Right kidney (tissue), 9 donors: ENCODE measurements at places on chromosomes 3 and 15.

- no peak for DNase-seq
Measured at GRCh38 chr3:61381745-61382392, 130.6 kb upstream of the FHIT start.

DNA sequence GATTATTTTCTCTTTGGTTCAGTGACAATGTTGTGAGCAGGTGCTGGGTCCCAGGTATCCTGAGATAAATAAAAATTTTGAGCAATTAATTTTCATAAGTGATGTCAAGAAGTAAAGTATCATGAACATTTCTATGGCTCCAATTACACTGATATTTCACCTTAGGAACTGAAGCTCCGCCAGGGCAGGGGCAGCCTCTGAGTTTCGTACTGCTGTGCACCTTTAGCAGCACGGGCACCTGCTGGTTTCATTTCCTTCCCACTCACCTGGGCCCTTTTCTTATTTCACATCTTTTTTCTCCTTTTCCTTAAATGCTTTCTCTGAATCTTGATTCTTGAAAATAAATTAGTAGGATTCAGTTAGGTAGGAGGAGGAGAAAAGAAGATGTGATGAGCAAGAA, 1.2 kb upstream of the IL1RAP start:
- DNase-seq = no peak

GRCh38 chr3:13347390-13347950, 72.7 kb downstream of the NUP210 start:
- DNase-seq = no peak

DNA sequence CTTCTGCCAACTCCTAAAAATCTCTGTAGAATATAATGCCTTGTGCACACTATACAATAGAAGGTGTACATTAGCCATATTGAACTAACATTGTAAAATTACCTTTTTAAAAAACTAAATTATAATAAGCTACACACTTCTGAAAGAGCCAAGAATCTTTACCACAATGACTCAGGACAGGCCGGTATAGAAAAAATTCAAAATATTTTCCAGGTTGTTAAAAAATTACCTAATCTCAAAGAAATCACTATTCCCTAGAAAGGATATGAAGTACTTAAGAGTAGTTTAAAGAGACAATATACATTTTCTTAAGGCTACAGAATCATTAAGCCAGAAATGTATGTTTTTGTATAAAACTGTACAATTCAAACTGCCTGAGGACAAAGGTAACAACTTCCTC, 48.5 kb downstream of the TJP1 start:
- no peak for DNase-seq

DNA sequence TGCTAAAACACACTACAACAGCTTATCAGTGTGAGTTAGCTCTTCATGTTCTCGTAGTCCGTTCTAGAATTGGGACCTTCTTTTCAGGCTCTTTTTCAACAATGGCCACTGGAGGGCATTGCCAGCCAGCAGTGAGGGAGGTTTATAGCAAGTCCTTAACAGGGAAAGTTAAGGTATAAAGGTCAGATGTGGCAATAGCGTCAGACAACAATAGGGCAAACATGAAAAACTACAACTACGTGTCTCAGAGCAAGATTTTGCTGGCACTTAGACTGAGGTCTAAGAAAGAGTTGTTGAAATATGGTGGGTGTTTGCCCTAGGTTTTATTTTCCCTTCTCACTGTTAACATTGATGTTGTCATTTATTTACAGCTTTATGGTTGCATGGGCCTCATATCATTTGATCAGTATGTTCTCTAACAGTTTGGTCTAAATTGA, 161.4 kb downstream of the GMNC start:
- peak; percentile 24 for DNase-seq

GRCh38 chr3:125085166-125085565, 29.4 kb upstream of the HEG1 start:
- no peak for DNase-seq

DNA sequence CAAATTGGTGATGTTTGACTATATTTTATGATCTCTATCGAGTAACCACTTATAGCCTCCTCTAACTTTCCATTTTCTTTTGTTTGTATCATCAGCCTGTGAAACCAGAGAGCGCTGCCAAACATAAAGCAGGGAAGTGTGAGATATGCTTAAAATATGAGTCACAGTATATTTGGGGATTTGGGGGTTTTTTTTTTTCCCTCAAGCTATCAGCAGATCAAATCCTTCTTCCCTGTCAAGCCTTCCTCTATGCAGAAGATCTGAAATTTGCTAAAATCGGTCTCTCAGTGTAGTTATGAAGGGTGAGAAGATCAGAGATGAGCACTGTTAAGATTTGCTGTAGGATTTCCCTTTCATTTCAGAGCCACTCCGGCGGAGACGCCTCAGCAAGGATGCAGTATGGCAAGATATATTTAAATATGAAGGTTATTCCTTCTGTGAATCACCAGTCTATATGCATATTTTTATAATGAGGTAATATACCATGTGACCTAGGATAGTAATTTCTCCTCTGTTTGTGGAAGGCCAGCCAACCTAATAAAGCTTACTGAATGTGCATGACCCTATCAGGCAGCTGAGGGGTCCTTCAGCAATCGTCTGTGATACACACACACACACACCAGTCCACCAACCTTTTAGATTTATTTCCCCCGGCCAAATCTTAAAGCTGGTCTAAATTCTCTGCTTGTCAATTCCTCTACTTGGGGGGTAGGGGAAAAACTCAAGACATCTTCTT, 474.1 kb downstream of the FOXP1 start:
- DNase-seq = no peak

DNA sequence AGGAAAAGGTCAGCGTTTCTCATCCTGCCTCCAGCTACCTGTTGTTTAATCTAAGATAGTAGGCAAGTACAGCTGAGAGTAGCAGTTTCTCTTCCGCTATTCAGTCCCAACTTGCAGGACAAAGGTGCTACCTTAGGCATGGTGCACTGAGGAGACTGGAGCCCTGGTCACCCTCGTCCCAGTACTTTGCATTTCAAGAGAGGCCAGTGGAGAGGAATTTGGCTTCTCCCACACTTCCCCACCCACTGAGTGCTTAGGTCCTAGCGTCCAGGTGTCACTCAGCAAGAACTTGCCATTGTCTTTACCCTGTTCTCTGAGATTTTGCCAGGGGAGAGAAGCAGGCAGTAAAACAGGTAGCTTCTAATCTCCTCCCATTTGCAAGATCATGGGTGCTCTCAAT, 12.5 kb upstream of the RPN1 start:
- DNase-seq = no peak

DNA sequence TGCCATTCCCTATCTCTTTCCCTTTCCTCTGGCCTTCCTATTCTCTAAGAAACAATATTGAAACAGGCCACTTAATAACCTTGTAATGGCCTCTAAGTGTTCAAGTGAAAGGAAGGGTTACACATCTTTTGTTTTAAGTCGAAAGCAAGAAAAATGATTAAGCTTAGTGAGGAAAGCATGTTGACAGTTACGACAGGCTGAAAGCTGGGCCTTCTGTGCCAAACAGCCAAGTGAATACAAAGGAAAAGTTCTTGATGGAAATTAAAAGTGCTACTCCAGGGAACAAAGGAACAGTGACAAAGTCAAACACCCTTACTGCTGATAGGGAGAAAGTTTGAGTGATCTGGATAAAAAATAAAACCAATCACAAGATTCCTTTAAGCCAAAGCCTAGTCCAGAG, 54.2 kb downstream of the SENP2 start:
- DNase-seq = no peak

DNA sequence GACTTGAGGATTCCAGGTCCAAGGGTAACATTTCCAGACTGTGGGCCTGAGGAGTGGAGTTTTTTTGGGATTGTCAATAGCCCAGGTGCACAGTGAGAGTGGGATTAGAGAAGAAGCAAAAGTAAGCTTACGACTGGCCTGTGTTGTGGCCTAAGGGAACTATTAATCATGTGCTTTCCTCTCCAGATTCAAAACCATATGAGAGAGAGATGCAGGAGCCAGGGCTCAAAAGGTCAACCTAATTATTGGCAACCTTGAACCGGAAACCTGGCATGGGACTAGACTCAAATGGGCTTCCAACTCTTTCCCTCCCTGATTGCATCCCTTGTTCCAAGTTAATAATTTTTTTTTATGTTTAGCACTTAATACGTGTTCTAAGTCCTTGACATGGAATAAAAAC, 242.1 kb upstream of the THRB start:
- no peak for DNase-seq

- no peak for DNase-seq
Measured at GRCh38 chr3:170558427-170558826, 27.4 kb downstream of the SLC7A14 start.

GRCh38 chr3:4356546-4357410, 53.6 kb downstream of the SETMAR start:
- peak; percentile 35 for DNase-seq

GRCh38 chr15:100118546-100118945, 223.2 kb downstream of the ADAMTS17 start:
- no peak for DNase-seq

GRCh38 chr3:57143886-57144459, 21.2 kb downstream of the IL17RD start:
- DNase-seq = no peak

DNA sequence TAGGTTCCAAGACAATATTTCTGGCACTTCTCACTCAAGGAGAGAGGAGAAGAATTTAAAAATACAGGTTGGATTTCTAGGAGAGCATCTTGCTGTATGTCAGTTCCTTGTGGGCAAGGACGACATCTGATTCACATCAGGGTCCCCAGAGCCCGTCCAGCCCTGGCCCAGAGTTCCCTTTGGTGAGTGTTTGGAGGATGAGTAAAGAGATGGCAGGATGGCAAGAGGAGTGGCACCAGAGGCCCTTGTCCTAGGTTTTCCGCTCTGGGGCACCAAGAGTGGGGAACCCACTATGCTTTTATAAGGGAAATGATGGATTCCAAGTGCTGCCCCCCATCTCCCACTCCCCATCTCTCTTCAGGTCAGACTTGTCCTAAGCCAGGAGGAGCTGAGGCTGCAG, 181.8 kb downstream of the TBC1D2B start:
- DNase-seq = no peak

DNA sequence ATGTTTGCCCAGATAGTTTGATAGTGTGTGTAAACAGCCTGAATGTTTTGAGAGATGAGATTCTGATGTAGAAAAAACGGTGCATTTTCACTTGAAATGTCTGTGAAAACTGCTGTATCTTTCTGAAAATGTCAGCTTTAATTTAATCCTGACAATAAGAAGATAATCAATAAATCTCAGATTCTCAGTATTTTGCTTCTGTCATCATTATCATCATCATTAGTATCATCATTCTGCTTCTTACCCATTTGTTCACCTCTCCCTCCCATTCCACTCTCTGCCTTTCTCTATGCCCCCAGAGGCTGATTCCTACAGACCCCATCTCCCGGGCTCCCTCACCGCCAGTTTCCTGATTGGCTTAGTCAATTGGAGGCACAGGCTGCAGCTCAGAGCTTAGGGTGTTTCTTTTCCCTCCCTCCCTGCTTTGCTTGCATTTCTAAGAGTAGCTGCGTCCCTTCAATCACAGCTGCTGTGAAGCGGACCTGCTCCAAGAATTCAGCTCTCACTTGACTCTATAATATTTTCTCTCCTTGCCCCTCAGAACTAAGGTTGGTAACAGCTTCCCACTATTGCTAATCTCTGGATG, 8.2 kb upstream of the SNTN start:
- DNase-seq = no peak

DNA sequence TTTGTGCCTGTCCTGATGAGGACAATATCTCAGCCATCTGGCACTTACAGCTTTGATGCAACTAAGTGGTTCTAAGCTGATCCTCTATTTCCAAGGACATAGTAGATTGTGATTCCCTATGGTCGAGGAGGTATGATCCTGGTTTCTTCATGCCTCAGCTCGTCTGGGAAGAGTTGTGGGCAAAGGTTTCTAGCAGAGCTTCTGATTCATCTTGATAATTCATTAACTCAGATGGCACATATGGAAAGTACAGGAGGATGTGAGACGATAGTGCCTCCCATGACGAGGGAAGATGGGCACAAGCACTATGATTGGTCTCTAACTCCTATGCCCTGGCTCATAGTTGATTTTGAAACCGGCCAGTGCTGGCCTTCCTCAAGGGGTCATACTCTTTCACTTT, 334.2 kb upstream of the SEMA6D start:
- no peak for DNase-seq

DNA sequence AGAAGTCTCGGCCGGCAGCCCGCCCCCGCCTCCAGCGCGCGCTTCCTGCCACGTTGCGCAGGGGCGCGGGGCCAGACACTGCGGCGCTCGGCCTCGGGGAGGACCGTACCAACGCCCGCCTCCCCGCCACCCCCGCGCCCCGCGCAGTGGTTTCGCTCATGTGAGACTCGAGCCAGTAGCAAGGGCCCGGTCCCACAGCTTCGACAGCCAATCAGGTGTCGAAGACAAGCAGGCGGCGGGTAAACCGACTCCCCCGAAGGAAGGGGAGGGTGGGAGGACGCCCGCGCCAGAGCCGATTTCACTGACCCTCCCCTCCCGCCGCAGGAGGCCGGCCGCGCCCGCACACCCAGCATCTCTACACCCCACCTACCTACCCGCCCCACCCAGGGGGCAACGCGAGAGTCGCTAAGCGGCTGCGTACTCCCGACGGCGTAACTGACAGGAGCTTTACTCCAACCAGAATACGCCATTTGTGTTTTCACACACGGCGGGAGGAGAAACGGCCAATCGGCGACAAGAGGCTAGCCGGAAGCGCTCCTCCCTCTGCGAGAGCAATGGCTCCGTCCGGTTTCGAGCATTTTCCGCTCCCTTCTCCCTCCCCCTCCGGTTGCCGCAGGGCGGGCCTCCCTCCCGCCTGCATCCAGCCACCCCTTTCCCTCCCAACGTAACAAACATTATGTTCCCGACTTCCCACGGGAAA, 633 bp upstream of the SETD5 start:
- peak; percentile 97 for DNase-seq

DNA sequence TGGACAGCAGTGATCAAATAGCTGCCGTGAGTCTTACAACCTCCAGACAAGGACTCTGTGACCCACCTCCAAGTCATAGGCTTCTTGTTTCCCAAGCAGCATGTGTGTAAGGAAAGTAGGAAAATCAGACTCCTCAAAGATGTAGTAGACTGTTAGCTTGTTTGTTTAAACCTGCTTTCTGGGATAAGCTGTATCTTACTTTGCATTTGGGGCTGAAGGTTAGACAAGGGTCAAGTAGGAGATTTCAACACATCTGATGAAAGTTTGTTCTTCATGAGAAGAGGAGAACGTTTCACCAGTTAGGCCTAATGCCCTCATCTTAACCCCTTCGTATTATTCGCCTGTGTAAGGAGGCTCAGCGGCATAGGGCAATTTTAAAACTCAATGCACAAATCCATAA, 756.4 kb upstream of the NR2F2 start:
- DNase-seq = no peak
